ENCODE measurements at places on chromosomes 1 and 21. TPM values are rescaled to one million over a fixed set of nuclear protein-coding genes. Genes with fewer than 3 reads are reported as not detected.

Gene RGSL1
- not detected for total RNA-seq

- DNase-seq = no peak
Measured at GRCh38 chr1:116478621-116479020, 92.2 kb downstream of the CD58 start.

Gene GCSAML
- 0.81 TPM for total RNA-seq

- no peak for DNase-seq
Measured at GRCh38 chr1:170807432-170807831, 127.9 kb upstream of the MROH9 start.

Gene CA6
- not detected for total RNA-seq

GRCh38 chr1:150557813-150558212 lies 8.6 kb downstream of the ADAMTSL4 start:
- peak; percentile 71 for DNase-seq

- no peak for DNase-seq
Measured at GRCh38 chr1:73676186-73676585, 521.8 kb downstream of the LRRIQ3 start.

DNA sequence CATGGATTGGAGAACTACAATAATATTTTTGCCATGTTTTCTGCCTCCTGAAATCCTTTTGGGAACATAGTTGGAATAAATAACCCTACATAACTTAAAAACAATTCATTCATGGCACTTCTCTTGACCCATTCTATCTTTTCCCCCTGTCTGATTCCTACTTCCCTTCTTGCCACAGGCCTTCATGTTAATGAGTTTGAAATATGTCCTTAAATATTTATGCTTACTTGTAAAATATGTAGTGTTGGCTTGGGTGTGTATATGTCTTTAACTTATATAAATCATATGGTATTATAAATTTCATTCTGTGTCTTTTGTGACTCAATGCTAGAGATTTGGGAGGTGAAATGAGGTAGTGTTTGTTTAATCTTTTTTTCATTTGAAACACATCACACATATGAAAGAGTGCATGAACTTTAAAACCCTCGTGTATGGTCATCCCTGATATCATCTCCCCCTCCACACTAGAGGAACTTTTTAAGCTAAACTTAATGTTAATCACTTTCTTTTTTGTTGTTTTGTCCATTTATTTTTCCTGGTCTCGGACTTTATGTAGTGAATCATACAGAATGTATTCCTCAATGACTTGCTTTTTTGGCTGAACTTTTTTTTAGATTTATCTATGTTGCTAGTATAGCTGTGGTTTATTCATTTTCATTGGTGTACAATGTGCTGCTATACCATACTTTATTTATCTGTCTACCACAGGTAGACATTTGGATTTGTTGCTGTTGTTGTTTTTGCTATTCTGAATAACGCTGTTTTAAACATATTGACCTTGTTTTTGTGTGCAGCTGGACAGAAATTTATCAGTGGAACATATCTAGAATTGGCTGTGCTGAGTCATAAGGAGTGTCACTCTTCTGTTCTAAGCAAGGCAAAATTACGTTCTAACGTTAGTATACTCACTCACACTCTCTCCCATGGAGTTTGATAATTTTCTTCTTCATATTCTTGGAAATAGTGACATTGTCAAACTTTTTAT lies 441.6 kb downstream of the PLPP3 start:
- DNase-seq = no peak

- DNase-seq = no peak
Measured at GRCh38 chr1:196603651-196604050, 4.6 kb downstream of the KCNT2 start.

GRCh38 chr1:232221802-232222499 lies 408.0 kb downstream of the SIPA1L2 start:
- no peak for DNase-seq

Gene DNALI1
- 5.1 TPM for total RNA-seq

Gene OSCP1
- total RNA-seq = 8.6 TPM

Gene CACHD1
- 7.7 TPM for total RNA-seq

DNA sequence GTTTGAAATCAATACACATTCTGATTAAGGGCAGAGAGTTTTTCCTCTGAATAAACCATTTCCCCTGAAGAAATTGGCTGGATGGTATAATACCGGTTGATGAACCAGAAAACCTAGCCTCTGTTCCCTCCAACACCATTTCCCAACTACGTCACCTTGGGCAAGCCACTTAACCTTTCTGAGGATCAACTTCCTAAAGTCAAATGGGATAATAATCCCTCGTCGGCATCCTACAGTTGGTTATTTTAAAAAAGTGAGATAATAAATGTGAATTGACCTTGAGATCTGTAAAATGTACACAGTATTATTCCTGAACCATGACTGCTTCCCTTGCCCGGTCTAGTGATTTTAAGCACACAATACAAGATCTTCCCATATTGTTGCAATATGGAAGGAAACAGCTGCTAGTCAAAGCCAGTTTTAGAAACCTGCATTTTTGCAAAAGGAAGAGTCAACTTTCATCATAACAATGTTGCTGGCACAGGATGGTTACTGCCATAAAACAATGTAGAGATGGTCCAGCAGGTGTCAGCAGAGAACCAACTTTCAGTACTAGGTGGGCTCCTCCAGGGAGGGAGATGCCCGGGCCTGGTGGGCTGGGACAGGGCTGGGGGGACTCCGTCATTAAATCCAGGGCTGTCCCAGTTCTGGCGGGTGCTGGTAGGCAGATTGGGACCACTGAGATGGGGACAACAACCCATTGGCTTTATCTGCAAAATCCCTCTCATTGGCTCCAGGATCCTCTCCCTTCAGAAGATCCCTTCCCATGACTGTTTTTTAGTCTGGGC lies 5.2 kb upstream of the HLX start:
- no peak for DNase-seq

DNA sequence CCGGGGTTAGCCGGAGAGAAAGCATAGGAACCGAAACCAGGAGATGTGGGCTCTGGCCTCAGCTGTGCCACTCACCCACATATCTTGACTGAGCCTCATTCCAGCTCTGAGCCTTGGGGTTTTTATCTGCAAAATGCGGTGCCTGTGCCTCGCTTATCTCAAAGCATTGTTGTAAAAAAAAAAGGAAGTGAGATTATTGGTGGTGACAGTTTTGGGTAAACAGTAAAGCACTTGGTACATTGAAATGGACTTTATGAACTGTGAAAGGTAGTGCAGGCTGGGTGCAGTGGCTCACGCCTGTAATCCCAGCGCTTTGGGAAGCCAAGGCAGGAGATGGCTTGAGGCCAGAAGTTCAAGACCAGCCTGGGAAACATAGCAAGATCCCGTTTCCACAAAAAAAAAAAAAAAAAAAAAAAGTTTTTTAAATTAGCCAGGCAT lies 3.8 kb downstream of the PTAFR start:
- no peak for DNase-seq

Gene FAM177B
- total RNA-seq = 0.18 TPM

Gene TFF1
- not detected for total RNA-seq

Gene CLEC20A
- not detected for total RNA-seq

DNA sequence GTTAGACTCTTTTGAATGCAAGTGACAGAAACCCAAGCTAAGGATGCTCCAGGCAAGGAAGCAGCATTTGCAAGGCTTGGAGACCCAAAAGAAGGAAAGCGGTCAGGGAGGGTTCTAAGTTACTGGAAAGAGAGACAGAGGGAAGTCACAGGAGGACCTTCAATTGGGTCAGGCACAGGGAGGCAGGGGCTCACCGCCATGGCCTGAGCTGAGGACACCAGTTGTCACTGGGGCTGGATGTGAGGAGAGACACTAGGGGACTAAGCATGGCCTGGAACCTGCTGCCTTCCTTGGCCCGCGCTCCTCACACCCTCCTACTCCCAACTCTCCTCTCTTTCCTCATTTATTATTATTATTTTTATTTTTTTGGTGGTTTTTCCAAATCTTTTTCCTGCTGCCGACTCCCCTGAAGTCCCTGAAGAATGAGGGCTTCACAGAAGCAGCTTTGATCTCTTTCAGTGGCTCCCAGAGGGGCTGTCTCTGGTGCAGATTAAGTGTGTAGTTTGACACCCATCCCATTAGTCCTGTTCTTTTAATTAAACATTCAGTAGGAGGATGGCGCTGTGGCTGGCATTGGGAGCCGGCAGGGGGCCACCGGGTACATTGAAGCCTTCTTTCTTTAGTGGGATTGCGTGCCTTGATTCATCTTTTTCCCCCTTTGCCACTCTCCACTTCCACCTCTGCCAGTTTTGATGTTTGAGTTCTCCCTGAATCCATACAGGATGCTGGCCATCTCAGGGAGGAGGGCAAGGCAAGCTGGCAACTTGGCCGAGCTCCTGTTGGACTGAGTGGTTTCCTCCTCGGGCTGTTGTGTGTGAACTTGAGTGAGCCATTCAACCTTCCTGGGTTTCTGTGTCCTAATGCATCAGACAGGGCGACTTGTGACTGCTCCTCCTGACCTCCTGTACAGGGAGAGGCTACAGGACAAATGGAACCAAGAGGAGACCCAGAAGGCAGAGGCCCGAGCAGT lies 59.3 kb downstream of the MDM4 start:
- DNase-seq = no peak

DNA sequence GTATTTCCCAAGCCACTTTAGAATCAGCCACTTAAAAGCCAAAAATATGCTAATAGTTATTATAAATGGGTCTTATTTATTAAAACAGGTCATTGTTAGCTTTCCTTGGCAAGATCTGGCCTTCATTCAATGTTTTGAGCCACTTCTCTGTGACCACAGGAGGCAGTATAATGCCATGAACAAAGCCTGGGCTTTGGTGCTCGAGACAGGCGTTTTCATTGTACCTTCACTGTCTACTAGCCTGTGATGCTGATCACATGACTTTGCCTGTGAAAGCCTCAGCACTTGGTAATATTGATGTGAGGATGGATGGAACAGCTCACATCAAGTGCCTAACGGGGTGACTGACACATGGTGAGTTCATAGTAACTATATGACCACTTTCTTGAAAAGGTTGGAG lies 217.0 kb downstream of the RWDD3 start:
- DNase-seq = no peak

DNA sequence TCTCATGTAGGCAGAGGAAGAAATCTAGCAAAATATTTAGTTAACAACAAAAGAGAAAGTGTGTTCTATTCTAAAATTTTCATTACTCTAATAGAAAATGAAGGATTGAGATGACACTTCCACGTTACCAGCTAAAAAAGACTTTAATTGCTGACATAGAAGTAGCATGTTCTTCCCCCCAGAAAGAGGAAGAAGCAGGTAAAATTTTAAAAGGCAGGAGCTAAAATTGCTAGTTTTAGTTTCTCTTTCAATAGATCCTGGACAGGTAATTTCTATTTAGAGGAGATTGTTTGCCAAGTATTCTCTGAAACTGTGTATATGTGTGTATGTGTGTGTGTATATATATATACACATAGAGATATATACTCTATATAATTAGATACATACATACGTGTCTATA lies 248.1 kb upstream of the FMN2 start:
- no peak for DNase-seq
